ENCODE measurements at places on chromosomes 5 and 9.

GRCh38 chr9:12441506-12441905 is 251.7 kb upstream of the TYRP1 start:
- no peak for DNase-seq

GRCh38 chr5:81838307-81838906 is 87.5 kb upstream of the SSBP2 start:
- no peak for DNase-seq

DNA sequence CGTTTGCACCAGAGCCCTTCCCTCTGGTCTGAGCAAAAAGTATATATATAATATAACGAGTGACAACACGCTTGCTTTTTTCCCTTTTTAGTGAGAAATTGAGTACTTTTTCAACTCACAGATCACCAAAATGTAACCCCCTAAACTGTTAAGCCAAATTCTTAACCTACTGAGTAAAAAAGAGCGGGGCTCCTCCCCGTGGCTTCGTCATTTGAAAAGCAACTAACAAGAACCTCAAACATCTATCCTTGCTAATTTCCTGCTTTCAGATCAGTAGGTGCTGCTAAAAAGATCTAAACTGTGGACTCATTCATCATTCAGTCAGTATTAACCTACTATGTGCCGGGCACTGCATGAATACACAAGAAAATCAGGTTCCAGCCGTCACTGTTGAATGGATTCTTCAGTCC is 1.0 kb upstream of the PTBP3 start:
- DNase-seq = no peak

DNA sequence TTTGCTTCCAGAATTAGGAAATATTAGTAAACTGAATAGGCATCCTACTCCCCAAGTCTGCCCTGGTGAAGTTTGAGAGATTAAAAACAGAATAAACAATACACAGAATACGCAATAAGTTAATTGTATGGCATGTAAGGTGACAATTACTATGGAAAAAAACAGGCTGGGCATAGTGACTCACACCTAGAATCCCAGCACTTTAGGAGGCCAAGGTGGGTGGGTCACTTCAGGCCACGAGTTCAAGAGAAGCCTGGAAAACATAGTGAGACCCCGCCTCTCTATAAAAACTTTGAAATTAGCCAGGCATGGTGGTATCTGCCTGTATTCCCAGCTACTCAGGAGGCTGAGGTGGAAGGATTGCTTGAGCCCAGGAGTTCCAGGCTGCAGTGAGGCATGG is 64.2 kb upstream of the SUSD1 start:
- DNase-seq = no peak

GRCh38 chr9:104245925-104246324 is 151.8 kb downstream of the SMC2 start:
- DNase-seq = no peak

DNA sequence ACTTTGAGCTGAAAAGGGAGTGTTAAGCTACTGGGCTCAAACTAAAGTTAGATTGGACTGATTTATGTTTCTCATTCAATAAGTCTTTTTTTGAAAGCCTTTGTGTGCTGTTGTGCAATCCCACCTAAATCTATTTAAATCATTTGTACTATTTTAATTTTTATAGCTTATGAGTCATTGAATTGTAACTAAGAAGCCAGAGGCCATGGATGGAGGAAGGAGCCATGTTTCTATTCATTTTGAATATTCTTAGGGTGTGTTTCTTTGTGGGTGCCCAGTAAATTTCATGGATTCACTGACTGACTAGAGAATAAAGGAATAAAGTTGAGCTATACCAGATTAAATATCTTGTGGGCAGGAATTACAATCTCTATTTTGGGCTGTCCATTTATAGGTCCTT is 238.5 kb downstream of the KIF4B start:
- no peak for DNase-seq

Measured in stimulated activated CD4-positive, alpha-beta T cell treated with anti-CD3 and anti-CD28 coated beads, Interleukin-2, amount 100 ng/mL, for 48 hours (primary cell).